Skin of body (tissue), 3 donors: ENCODE measurements at places on chromosomes 4 and X. TPM values are rescaled to one million over a fixed set of nuclear protein-coding genes. Genes with fewer than 3 reads are reported as not detected.

The SPANXC gene
- total RNA-seq: not detected

The HTATSF1 gene
- total RNA-seq: 39.0 TPM

DNA sequence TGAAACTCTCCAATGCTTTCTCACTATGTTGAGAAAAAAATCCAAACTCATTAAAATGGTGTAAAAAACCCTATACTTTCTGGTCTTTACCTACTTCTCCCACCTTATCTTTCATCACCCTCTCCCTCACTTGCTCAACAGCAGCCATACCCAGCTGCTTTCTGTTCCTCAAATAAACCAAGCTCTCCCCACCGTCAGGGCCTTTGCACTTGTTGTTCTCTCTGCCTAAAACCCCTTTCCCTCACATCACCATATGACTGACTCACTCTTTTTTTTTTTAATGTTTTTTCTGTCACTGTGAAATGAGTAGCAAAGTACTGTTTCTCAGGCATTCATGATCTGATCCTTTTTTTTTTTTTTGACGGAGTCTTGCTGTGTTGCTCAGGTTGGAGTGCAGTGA is 122.3 kb upstream of the TMEM164 start:
- DNase-seq: no peak

The GASK1B gene
- total RNA-seq: 46.3 TPM

The COL4A6 gene
- 7.3 TPM for total RNA-seq

- no peak for DNase-seq
These were observed 815.1 kb downstream of the ADGRL3 start for GRCh38 chr4:62015043-62015739.

- no peak for DNase-seq
These were observed 994.9 kb upstream of the SLIT2 start for GRCh38 chr4:19256823-19257222.

- peak; percentile 44 for DNase-seq
These were observed 1.3 kb upstream of the CCNI start for GRCh38 chr4:77076889-77077635.

DNA sequence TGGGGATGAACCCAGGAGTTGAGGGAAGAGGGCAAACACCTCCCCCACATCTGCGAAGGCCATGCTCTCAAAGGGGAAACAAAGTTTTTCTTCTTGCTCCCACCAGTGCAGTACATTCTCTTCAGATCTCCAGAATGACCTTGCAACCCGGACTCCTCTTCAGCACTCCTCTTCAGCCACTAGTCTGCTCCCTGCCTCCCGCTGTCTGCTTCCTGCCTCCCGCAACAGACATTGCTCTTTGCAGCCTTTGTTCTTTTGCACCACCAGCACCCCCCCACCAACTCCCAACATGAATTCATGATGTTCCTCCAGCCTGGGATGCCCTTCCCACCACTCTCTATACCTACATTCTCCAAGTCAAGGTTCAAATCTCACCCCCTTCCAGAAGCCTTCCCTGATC is 32.1 kb downstream of the UTP14A start:
- no peak for DNase-seq

DNA sequence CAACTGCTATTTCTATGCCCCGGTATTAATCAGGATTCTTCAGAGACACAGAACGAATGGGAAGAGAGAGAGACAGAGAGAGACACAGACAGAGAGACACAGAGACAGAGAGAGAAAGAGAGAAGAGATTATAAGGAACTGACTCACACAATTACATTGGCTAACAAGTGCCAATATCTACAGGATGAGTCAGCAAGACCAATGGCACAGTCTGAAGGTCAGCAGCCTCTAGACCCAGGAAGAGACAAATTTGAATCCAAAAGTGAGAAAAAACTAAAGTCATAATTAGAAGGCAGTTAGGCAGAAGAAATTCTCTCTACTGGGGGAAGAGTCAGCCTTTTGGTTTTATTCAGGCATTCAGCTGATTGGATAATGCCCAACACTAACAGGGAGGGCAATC is 187.3 kb downstream of the MAB21L2 start:
- DNase-seq: no peak

DNA sequence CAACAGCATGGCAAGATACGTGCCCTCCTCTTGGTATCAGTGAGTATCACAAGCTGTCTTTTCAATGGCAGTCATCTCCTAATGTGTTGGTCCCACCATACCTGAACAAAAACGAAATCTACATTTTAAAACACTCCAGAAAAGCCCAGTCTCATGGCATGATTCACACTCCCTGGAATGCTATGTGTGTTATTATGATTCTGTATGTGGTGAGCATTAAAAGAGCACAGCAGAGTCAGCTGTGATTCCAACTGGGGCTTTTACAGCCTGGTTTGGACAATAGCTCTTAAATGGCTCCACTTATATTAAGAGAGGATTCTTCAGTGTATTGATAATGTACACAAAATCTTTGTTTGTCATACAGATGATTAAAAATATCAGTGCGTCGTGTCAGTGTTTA is 274.1 kb upstream of the GK2 start:
- DNase-seq: no peak

The GRK4 gene
- 7.5 TPM for total RNA-seq
